CD4-positive, alpha-beta T cell treated with Interleukin-10 for 1 hour (primary cell): ENCODE measurements at places on chromosomes 3 and 15.

DNA sequence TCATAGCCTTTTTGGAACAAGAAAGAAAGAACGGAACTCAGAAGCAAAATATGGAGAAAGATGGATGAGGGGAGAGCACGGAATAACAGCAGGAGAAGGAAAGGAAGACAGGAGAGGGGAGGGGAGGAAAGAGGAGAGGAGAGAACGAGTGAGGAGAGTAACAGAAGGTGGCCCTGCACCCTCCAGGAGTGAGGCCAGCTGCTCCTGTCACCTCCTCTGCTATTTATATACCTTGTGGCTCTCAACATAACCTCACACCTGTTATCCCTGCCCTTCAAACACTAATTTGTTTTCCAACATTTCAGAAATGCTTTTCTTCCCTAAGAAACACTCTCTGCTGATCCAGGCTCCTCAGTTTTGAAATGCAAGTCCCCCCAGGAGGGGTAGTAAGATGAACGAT, 53.4 kb upstream of the ATP2B2 start:
- no peak for DNase-seq

DNA sequence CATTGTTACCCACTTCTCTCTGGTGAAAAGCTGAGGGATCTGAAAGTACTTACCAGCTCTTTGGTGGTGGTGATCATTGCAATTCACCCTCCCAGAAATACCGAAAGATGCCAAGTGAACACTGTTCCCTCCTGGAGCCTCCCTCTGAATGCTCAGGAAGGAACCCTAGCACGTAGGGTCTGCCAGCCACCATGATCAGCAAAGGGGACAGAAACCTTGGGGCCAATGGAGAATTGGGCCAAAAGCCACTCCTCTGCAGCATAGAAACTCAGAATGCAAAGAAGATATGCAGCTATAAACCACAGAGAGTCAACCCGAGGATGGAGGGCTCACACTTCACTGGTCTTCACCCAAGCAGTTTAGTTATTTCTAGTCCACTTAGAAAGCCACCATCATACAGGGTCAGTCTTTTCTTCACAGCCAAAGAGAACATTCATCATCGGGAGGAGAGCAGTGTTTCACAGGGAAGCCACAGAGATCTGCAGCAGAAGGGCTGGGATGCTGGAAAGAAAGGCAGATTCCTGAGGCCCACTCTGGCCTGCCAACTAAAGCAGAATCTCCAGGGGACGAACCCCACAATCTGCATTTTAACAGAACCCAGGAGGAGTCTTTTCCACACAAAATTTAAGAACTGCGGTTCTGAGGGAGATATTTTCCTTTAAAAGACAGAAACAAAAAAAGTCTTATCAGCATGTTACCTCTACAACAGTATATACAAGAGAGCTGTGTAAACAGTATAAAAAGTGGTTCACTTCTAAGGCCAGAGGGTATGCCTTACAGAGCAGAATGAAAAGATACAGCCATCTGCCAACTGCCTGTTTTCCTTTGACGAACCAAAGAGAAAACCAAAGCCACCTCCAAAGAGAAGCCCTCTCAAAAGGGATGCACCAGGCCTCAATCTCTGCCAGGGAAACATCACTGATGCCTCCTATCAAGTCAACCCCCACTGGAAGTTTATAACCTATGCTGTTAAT, 11.3 kb downstream of the TBC1D2B start:
- no peak for DNase-seq

DNA sequence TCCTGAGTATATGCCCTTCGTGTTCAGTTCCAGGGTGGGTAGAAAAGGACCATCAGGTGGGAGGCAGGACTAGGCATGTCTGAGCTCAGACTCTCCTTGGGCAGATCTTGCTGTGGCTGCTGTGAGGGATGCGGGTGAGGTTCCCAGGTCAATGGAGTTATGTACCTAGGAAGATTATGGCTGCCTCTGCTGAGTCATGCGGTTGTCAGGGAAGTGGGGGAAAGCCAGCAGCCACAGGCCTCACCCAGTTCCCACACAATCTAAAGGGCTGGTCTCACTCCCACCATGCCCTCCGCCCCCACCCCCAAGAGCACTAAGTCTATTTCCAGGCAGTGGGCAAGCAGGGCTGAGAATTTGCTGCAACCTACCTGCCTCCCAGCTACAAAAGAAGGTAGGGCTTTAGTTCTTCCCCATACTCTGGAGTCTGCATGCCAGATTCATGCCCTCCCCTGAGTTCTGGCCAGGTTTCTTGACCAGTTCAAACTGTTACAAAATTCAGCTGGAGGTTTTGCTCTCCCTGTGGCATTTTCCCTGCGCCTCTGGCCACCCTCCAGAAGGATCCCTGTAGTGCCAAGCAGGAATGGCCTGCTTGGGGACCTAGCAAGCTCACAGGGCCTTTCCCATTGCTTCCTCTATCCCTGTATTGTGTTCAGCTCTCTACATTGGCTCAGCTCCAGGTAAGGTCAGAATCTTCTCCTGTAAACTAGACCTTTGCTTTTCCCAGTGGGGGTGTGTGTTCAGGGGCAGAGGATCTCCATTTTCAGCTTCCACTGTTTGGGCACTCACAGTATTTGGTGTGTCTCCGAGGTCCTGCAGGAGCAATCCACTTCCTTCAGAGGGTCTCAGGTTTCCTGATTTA, 12.7 kb upstream of the TMCO5A start:
- DNase-seq, result no peak

DNA sequence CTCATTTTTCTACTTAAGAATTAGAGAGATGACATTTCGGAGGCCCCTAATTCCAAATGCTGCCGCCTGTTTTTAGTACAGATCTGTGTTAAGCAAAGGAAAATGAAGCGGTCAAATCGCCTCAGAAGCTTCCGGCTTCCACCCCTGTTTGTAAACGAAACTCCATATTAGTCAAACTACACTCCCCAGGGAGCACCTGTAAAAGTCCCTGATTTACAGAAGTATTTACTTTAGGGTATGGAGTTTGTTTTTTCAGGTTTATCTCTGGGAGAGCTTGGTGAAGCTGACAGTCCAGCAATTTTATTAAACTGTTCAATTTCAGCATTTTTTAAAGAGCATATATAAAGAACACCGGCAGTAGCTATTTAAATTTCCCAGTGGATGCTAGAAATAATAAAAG, 319.8 kb downstream of the FHIT start:
- no peak for DNase-seq

GRCh38 chr3:47323431-47324277, 40.9 kb downstream of the KLHL18 start:
- no peak for DNase-seq

- DNase-seq, result no peak
Measured at GRCh38 chr3:43018246-43018645, 39.1 kb downstream of the GASK1A start.

DNA sequence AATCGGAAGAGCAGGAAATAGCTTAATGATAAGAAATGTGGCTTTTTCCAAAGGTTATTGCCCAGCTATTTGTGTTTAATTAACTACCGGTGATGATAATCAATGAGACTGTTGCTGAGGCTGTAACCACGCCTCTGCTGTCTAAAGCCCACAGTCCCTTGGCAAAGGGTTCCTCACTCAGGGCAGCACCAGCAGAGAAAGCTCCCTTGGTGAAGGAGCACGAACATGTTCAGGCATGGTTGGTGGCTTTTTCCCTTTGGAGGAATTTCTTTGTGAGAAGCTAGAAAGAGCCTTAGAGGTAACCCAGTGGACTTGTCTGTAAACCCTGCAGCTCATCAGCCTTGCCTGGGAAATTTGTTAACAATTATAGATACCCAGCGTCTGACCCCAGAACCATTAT, 7.5 kb upstream of the ST6GAL1 start:
- no peak for DNase-seq

- DNase-seq, result no peak
Measured at GRCh38 chr3:165254812-165255211, 58.6 kb upstream of the SLITRK3 start.

GRCh38 chr3:172808969-172809546, 58.5 kb downstream of the ECT2 start:
- DNase-seq, result peak; percentile 34

DNA sequence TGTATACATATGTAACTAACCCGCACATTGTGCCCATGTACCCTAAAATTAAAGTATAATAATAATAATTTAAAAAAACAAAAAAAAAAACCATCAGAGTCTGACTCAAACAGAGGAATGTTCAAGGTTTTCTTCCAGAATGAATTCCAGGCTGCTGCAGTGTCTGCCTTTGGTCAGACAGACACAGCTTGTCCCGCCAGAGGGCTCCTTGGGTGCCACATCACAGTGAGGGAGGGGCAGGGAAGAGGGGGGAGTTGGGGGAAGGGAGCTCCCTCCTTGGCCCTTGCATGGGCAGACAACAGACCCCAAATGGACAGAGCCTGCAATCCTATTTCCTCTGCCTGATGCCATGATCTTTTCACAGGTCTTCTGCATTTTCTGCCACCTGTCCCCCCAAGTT, 36.5 kb downstream of the ITGB5 start:
- DNase-seq, result no peak

- no peak for DNase-seq
Measured at GRCh38 chr3:2372306-2372705, 273.6 kb downstream of the CNTN4 start.

DNA sequence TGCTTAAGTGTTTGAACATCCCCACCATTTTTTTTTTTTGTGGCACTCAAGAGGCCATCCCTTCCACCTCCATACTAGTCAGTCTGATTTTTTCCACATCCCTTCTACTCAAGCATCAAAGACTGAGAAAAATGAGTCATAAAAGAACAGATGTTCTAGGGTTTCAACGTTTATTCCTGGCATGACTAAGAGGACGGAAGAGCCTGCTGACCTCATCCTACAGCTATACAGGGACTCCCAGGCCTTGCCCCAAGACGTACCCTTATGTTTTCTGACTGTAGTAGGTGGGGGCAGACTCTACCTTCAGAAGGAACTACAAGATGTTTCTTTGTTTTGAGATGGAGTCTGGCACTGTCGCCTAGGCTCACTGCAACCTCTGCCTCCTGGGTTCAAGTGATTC, 3.3 kb upstream of the ITPKA start:
- no peak for DNase-seq

DNA sequence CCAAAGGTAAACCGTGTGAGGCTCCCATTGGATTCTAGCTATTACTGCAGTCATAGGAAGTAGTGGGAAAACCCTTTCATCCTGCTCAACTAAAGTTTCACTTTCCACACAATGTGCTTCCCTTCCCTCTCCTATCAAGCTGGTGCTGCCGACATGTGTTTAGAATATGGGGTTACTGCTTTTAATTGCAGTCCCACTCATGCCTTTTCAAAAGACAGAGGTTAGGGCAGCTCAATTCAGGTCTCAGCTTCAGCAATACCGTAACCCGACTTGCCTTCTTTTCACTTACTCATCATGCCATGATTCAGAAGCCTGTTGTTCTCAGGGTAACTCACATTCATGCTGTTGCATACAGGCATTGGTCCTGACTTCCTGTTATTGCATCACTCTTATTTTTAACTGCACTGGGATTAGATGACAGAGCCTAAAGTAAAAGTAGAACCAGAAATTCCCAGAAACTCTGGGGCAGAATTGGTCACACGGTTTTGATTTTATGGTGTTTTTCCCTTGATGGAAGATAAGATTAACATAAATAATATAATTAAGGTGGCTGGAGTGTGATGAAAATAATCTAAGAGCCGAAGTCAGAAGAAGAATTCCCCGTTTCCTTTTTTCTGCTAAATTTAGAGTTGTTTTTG, 45.7 kb downstream of the C2CD4B start:
- DNase-seq, result peak; percentile 42

DNA sequence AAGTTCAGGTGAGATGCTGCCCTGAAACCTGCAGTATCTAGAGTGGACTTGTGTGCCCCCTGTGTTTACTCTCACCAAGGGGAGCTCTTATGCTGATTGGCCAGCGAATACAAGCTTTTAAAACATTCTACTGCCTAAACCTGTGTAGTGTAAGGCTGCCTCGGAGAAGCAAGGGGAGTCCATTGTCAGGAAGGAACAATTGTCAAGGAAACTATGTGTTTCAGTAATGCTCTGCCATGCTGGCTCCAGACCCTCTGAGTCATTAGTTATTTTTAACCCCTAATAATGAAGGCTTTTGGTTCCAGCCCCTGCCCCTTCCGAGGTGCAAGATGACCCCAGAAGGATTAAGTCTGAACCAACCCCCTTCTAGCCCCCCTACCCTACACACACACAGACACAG, 66.1 kb upstream of the CHMP2B start:
- no peak for DNase-seq

GRCh38 chr15:68126396-68126795, 72.3 kb downstream of the PIAS1 start:
- DNase-seq, result no peak

GRCh38 chr3:45562027-45562426, 32.5 kb upstream of the LIMD1 start:
- DNase-seq, result no peak

DNA sequence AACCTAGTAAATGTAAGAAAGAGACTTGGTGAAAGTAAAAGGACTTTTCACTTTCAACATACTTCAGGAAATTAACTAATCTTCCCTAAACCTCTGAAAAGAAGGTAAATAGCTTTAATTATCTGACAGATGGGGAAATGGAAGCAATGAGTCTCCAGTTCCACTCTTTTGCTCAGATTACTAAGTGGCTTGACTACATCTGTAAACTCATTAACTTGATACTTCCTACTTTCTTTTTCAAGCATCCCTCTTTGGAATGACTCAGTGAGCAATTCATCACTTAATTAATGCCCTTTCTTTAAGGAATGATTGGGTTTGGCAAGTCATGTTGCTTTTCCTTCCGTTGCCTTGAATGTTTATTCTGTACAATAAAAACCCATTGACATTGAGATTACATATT, 234.2 kb downstream of the GRM7 start:
- DNase-seq, result no peak

- no peak for DNase-seq
Measured at GRCh38 chr3:20406611-20407011, 220.6 kb upstream of the SGO1 start.

- DNase-seq, result no peak
Measured at GRCh38 chr3:183222631-183223235, 30.3 kb upstream of the B3GNT5 start.

GRCh38 chr3:191143224-191143623, 55.8 kb upstream of the OSTN start:
- DNase-seq, result no peak

DNA sequence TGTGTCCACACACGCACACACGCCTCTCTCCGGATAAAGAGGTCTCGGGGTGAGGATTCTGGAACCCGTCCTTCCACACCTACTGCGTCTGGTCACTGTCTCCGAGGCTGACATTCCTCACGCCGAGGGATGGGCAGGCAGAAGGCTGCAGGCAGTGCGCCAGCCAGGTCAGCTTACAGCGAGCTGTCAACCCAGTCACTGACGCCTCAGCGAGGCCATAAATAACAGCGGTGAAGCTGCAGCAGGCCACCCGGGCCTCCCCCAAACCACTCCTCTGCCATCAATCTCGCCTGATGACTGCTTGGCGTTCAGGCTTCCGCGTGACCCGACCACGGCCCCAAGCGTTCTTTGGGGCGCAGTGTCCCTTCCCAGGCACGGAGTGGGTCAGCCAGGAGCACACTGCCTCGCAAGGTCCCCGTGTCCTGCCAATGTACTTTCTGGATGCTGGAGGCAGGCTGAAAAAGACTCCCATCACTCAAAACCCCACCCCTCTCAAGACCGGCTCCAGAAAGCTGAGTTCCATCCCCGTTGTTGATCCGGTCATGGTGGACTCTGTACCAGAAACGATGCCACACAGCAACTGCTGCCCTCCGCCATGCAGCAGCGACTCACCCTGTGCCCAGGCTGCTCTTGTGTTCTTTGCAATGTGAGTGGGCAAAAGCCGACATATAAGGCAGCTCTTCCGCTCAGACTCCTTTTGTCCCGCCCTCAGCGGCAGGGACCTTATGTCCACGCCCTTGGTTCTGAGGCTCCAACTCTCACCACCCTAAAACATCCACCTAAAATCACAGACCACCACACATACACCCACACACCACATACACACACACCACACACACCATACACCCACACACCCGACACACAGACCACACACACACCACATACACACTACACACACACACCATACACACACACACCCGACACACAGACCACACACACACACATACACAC, 27.1 kb downstream of the CPN2 start:
- peak; percentile 49 for DNase-seq
